ENCODE measurements at places on chromosomes 7 and 10.

DNA sequence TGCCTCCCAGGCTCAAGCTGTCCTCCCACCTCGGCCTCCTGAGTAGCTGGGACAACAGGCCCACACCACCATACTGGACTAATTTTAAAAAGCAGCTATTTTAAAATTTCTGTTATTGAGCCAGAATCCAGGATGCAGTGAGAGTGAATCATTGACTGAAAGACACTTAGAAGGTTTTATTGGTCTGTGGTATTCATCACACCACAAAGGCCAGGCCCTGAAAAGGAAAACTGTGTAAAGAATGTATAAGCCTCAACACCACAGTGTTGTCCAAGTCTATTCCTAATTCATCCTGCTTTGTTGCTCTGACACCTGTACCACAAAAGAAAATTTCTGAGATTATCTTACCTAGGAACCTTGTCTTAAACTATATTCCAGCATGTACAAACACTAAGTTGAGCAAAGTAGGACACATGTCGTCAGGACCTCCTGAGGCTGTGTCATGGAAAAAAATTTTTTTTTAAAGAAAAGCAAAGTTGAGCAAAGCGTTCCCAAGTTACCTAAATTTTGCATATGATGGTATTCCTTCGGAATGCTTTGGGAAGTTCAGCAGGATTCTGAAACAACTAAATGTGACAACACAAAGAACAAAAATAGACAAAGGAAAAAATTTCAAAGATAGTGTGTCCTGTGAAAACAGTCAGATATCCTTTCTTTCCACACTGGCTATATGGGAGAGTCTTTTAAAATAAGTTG lies 129.6 kb upstream of the MKLN1 start:
- no peak for DNase-seq

DNA sequence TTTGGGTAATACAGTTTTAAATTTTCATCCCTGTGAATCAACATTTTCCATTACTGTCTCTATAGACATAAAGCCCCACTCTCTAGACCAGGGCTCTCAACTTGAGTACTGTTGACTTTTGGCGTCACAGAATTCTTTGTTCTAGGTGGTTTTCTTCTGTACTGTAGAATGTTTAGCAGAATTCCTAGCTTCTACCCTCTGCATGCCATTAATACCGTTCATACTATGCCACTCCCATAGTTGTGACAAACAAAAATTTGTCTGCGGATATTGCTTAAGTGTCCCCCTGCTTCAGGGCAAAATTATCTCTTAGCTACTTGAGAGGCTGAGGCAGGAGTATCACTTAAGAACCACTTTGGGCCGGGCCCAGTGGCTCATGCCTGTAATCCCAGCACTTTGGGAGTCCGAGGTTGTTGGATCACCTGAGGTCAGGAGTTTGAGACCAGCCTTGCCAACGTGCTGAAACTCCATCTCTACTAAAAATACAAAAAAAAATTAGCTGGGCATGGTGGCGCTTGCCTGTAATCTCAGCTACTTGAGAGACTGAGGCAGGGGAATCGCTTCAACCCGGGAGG lies 57.3 kb upstream of the NRG3 start:
- DNase-seq: no peak

- no peak for DNase-seq
Observed at GRCh38 chr7:142838461-142839213, 16.2 kb upstream of the EPHB6 start.

DNA sequence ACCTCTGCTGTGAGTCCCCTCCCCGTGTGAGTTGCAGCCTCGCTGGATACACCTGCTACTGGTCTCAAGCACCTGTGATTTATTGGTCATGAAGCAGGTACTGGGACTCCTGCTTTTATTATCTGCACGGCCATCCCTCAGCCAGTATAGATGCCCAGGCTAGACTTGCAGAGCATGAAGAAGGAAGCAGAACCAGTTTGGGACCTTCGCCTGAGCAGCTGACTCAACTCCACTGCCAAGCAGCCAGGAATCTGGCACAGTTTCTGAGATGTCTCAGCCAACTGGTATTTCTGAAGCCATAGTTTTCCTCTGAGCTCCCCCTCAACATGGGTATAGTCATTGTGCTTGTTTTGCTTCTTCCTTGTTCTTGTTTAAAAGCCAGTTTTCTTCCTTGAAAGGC lies 28.0 kb upstream of the SLC39A12 start:
- DNase-seq: no peak

DNA sequence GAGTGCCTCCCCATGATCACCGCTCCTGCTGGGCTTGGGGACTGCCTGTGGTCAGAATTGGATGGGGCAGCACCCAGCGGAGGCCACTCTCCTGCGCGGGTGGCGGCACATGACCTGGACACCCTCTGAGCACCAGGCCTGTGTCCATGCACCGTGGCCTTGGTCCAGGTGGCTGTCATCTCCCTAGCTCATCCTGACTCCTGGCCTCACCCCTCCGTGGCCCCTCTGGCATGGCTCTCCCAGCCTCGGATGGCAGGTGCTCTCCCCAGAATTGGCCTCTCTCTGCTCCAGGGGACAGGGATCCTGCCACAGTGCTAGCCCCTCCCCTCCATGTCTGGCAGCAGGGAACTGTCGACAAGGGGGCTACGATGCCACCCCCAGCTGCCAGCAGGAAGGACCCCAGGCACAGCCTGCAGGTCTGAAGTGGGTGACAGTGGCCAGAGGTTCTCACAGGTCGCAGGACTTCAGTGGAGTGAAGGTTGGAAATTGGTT lies 37.2 kb upstream of the BTBD16 start:
- DNase-seq: no peak

All from stimulated activated naive CD4-positive, alpha-beta T cell (primary cell).